ENCODE measurements at places on chromosomes 1 and 21.

DNA sequence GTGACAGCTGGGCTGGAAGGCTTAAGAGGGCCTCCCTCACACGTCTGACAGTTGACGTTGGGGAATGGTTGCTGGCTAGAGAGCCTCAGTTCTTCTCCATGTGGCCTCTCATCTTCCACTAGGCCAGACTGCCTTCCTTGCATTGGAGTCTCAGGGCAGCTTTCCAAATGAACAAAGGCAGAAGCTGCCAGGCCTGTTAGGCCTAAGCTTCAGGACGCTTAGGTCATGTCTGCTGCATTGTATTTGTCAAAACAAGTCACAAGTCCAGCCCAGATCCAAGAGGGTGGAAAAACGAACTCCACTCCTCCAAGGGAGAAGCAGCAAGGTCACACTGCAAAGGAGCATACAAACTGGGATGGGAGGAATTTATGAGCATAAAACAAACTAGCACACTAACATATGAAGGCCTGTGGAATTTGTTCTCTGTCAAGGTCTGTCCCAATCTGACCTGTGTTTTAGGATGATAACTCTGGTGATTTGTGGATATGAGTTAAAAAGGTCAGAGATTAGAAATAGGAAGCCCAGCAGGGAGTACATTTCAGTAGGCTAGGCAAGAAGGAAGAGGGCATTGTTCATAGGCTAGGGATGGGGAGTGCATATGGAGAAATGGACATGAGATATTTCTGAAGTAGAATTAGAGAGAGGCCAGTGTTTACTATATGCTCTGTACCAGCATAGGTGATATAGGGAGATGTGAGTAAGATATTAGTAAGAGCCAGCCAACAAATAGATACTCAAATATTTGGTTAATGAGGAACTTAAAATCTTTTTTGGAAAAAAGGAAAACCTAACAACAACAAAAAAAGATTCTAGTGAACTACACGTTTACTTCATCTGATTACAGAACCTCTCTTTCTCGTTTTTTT lies 29.1 kb upstream of the CNN3 start:
- DNase-seq = peak; percentile 60

DNA sequence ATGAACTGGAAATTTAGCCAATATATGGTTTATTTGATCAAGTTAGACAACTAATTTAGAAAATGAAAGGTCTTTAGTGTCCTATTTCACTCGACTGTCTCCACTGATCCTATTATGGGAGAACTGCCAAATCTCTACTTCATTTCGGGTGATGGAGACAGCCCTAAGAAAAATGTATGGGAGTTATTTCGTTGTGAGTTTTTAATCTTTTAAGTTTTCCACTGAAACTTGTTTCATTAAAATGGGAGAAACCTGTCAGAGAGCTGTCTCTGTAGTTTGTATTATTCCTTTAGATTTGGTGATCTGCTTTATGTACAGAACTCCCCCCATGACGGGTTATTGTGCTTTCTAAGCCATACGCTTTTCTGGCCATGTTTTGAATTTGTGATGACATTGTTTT lies 899.7 kb downstream of the ADGRL2 start:
- DNase-seq = no peak

GRCh38 chr1:53459321-53460175 lies at the start of gene DMRTB1:
Gene DMRTB1, plus strand, starts transcription at chr1:53459399. Its CDS starts 55 bp downstream, at chr1:53459454.
- no peak for DNase-seq

DNA sequence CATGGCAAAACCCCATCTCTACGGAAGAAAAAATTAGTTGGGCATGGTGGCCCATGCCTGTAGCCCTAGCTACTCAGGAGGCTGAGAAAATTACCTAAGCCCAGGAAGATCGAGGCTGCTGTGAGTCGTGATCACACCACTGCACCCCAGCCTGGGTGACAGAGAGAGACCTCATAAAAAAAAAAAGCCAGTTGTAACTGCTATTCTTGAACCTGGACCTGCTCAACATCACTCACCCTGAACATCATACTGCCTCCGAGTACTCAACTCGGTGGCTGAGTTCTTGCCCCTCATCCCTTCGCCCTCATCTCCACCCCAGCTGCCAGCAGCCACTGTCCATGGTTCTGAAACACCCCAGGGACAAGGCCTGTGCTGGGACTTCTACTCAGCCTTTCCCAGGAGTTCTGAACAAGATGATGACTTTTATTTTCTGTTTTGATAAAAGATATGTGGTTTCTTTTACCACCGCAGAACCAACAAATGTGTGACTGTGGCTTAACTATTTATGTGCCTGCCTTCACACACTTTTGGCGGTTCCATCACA lies 5.4 kb upstream of the DISP3 start:
- DNase-seq = no peak

- no peak for DNase-seq
Observed at GRCh38 chr1:21725748-21726392, 56.7 kb upstream of the RAP1GAP start.

- DNase-seq = no peak
Observed at GRCh38 chr1:3051270-3052268, 17.4 kb upstream of the PRDM16 start.

GRCh38 chr1:90964444-90965035 lies 57.3 kb downstream of the ZNF644 start:
- DNase-seq = no peak
